ENCODE measurements at places on chromosomes 7 and 10.

GRCh38 chr7:25758559-25758958 is 393.4 kb upstream of the NFE2L3 start:
- DNase-seq: no peak

DNA sequence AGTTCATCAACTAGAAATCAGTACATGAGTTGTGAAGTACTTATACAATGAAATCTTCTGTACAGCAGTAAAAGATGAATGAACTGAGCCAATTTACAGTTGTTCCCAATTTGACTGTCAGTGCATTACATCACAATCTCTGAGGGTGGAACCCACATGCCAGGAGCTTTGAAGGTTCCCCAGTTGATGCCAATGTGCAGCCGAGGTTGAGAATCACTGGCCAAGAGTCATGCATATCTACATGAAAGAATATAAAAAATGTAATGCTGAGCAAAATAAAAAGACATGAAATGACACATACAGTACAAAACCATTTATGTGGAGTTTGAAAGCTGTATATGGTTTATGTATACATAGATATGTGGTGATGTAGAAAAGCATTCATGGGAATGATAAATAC is 22.1 kb upstream of the CCNJ start:
- DNase-seq: no peak

- no peak for DNase-seq
Observed at GRCh38 chr7:45136106-45137060, 21.2 kb upstream of the RAMP3 start.

DNA sequence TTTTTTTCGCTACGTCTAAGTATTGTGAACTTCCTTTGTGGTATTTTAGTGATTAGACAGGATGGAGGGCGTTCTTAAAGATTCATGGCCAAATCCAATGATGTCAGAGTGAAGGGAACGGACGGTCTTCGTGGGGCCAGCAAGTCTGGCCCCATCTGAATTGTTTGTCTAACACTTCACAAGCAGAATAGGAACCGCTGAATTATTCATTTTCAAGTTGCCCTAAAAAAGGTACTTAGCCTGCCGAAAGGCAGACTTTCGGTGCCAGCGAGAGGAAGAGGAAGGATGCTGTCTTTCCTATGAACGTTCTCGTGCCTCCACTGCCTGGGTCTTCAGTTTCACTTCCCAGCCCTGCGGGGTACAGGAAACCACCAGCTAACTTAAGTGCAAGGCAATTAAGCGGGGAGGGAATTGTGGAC is 145.7 kb upstream of the SH2B2 start:
- no peak for DNase-seq

DNA sequence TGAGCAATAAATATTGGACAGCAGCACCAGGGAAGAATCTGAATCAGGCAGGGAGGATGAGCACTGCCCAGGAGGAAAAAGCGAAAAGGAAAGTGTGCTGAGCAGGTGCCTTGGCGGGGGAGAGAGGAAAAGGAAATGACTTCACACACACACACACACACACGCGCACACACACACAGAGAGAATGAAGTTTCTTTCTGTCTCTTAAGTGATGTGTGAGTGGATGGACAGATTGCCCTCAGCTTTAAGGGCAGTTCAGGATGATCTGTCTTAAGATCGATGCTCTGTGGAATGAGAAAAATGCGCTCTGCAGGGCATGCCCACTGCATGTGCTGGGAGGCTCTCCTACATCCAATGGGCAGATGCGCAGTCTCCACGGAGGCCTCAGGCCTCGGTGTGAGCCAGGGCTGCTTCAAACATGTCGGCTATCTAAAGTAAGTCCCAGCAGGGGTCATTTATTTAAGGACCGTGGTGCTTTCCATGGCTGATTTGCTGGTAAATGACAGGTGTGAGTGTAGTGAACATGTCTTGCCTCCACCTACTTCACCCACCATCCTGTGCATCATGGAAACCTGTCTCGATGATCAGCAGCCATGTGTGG is 2.5 kb upstream of the ACBD5 start:
- DNase-seq: no peak

DNA sequence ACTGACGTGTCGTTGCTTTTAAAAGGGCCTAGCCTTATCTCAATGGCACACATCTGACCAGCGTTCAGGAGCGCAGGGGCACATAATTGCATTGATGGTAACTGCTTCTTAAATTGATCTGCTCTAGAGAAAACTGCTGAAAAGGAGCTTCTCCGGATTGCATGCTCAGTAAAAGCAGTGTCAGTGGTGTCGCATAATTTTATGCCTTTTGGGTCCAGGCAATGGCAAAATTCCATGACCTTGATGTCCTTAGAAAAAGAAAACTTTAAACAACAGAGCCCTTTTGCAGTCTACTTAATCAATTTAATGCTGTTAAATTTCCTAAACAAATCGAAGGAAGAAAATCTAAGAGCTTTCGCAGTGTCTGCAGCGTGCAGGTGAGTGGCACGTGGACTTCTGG is 75.7 kb downstream of the PTPRE start:
- DNase-seq: no peak

GRCh38 chr10:28678687-28679457 is 1.6 kb downstream of the BAMBI start:
- DNase-seq: no peak
